ENCODE measurements at places on chromosomes 2 and 18. TPM values are rescaled to one million over a fixed set of nuclear protein-coding genes. Genes with fewer than 3 reads are reported as not detected.
A peak's percentile ranks its signal among the peaks of the same experiment; 100 is the strongest.

- no peak overlapping the region for H3K4me3 ChIP-seq
- H3K27me3 ChIP-seq: no peaks in the 10 kb centered on the region
- no peak overlapping the region for H3K27ac ChIP-seq
- no peaks in the 10 kb centered on the region for H3K36me3 ChIP-seq
- no peak for DNase-seq
These were observed 60.6 kb upstream of the SMAD7 start for GRCh38 chr18:49011291-49011746.

GRCh38 chr18:49490246-49490762, 3.3 kb upstream of the C18orf32 start:
- H3K27ac ChIP-seq: peak overlapping the region; percentile 96
- H3K36me3 ChIP-seq: peaks cover 29% of the 10 kb centered on the region
- H3K27me3 ChIP-seq: no peaks in the 10 kb centered on the region
- no peak overlapping the region for H3K4me3 ChIP-seq

DNA sequence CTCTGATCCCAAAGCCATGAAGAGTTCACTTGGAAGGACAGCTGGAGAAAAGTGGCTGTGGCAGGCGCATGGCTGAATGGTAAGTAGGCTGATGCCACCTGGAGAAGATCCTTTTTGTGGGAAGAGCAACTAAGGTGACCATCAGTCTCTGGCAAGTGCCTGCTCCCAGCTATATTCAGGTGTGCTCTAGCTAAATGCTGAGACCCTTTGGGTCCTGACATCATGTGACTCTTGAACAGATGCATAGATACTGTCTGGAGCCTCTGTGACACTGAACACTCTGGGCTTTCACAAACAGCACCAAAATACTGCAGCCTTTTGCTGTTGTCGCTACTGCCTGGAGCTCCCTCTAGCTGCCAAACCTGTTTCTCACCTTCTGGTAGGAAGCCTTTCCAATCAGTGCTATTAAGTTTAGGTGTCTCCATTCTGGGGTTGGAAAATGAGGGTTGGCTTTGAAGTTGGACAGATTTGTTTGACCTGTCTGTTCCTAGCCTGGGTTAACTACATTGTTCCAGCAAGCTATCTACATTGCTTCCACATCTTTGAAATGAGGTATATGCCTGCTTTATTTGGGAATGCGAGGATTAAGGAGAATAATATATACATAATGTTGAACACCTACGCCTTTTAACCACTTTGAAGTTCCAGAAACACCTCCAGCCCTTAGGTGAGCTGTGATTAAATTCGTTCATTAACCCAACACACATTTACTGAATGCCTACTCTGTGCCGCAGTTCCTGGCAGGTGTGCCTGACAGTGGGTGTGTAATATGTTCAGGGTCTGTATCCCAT, 3.1 kb downstream of the EGR4 start:
- H3K36me3 ChIP-seq: no peaks in the 10 kb centered on the region
- no peak overlapping the region for H3K4me3 ChIP-seq
- no peak overlapping the region for H3K27ac ChIP-seq
- H3K4me1 ChIP-seq: peaks cover 29% of the 10 kb centered on the region
- H3K27me3 ChIP-seq: peaks cover 23% of the 10 kb centered on the region

- DNase-seq: no peak
- H3K27me3 ChIP-seq: no peaks in the 10 kb centered on the region
- H3K27ac ChIP-seq: no peak overlapping the region
- no peaks in the 10 kb centered on the region for H3K4me1 ChIP-seq
These were observed 418.6 kb downstream of the CMPK2 start for GRCh38 chr2:6446938-6447608.

LIMS2 gene
- total RNA-seq: 8.9 TPM

SPDYA gene
- total RNA-seq: 4.5 TPM
